ENCODE measurements at places on chromosomes 3 and 15. TPM values are rescaled to one million over a fixed set of nuclear protein-coding genes. Genes with fewer than 3 reads are reported as not detected.

DNA sequence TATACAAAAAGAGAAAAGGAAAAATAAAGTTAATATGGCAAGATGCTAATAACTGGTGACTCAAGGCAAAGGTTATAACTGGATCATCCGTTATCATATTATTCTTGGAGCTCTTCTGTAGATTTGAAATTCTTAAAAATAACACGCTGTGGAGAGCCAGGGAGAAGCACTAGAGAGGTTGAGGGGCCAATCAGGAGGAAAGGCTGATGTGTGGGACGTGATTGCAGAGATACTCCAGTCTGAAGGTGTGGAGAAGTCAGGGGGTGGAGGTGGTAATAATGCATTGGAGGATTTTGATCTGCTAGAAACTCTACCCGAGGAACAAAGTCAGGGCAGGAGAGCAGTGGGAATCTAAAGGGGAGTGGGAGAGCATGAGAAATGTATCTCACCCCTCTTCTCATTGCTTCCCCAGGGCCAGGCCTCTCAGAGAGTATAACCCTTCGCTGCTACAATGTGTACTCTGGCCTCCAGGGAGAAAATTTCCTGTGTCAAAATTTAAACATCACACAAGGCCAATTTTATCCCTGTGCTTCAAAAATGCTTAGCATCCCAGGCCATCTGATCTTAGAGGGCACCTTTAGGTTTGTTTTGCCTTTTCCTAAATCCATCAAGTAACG lies 211.5 kb upstream of the SEMA6D start:
- DNase-seq, result no peak

- no peak for DNase-seq
These were observed 64.1 kb upstream of the GCSAM start for GRCh38 chr3:112197131-112197530.

DNA sequence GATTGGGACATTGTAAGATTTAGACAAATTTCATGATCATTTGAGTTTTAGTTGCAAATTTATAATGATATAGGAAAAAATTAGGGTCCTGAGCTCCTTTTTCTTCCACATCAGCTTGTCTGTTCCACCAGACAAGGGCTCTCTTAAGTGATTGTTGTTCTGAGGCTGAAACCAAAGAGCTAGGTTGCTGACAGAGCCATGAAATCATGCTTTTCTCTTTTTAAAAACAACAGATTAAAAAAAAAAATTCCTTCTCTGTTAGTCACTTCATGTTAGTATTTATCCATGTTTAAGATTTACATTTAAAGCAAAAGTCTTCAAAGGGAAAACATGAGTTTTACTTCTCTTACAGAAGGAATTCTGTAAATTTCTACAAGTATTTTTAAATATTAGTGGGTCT lies 56.8 kb downstream of the ATP2C1 start:
- DNase-seq, result no peak

GRCh38 chr3:122969585-122970469 lies 57.7 kb downstream of the SEMA5B start:
- DNase-seq, result no peak

GRCh38 chr15:67085818-67086636 lies 20.6 kb downstream of the SMAD3 start:
- DNase-seq, result peak; percentile 64

DNA sequence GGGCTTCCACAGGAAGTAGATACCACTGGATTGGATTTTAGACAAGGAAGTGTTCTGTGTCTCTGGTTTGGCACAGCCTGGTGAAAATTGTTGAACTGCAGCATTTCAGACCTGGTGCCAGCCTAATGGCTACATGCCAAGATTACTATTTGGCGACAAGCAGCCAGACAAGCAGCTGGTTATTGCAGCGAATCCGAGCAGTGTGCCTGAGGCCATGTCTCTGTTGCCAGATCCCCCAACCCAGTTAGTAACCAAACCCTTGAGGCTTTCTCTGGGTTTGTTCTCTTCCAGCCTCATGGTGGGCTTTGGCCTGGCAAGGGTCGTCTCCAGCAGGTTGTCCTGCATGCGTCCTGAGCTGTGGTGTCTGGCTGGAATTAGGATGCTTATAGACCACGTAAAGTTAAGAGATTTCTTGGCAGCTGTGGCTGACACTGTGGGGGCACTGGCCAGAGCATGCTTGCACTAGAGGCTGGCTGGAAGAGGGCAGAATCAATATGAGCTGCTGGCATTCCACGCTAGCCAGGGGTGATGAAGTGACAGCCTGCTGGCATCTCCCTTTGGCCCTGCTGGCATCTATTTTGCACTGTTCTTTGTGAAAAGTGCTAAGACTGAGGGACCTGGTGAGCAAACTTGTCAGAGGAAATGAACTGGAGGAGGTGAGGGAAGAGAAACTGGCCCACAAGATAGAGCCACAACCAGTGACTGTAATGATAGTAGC lies 172.6 kb downstream of the RBMS3 start:
- DNase-seq, result no peak

- no peak for DNase-seq
These were observed 248.0 kb upstream of the LYSMD4 start for GRCh38 chr15:99981191-99981647.

- DNase-seq, result no peak
These were observed 18.8 kb upstream of the SACM1L start for GRCh38 chr3:45670436-45670835.

GRCh38 chr15:35358824-35359223 lies 187.1 kb downstream of the DPH6 start:
- no peak for DNase-seq

- no peak for DNase-seq
These were observed 71.8 kb downstream of the RBPMS2 start for GRCh38 chr15:64703632-64703959.

DNA sequence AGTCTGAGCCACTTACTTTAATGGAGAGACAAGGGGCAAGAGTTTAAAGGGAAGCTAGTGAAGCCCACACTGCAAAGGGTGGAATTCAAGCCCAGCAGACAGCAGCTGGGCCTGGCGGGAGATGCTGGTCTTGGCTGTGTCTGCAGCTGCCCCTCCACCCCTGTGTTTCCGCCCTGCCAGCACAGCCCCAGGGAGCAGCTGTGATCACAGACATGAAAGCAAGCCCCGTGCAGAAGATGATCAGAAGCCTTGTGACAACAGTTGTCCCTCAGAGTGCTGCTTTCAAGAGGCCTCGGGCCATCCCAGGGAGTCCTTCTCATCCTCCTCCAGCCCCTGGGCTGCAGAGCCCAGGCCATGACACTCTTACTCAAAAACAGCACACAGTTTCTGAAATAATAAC lies 24.1 kb upstream of the SLC6A1 start:
- DNase-seq, result no peak

- DNase-seq, result no peak
These were observed 6.0 kb downstream of the C3orf62 start for GRCh38 chr3:49271047-49271446.

GRCh38 chr3:15877813-15878212 lies 80.0 kb upstream of the ANKRD28 start:
- no peak for DNase-seq

- DNase-seq, result no peak
These were observed 160.7 kb downstream of the FRMD5 start for GRCh38 chr15:44034334-44034733.

DNA sequence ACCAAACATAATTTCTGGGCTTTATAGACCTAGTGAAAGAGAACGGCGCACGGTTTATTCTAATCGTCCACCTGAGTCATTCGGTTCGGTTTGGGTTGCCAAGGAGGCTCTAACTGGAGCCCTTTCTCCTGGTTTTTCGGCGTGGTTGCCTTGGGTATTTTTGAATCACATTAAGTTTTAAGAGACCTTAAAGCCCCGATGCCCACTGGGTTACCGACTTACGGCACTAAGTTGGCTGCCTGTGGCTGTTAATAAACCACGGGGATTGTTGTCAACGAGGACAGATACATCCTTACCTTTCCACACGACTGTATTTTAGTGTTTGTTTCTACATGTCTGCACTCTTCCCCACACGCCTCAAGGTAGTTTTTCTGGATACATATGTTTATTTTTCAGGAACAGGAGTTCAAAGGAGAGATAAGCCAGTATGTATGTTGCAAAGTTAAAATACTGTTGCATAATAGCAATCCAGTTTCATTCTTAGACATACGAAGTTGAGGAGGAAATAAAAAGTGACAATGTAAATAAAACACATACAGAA lies 1.2 kb upstream of the ANP32A start:
- no peak for DNase-seq

- DNase-seq, result no peak
These were observed 237.9 kb downstream of the ADAMTS17 start for GRCh38 chr15:100103828-100104227.

DNA sequence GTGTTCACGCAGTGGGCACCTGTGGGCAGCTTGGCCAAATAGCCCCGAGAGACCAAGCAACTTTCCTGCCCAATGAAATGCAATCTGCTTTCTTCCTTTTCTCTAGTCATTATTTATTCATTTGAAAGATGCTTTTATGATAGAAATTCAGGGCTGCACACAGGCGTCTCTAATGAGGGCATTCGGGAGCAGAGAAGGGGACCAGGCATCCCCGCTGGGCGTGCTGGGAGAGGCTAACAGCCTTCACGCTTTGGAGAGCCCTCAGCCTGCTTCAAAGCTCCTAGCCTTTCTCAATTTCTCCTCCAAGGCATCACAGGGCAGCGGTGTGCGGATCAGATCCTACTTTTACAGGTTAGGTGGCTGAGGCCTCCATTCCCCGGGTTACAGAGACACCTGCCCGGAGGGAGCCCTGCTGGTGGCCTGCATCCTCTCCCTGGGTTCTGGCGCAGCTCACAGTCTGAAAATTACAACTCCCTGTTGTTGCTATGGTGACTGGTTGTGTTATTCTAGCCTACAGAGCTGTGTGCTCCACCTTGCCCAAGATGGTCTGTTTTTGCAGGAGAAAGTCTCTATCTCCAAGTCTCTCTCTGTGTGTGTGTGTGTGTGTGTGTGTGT lies 21.8 kb upstream of the KLF13 start:
- no peak for DNase-seq

GRCh38 chr3:125148836-125149235 lies 63.7 kb downstream of the SLC12A8 start:
- DNase-seq, result peak; percentile 67

GRCh38 chr3:126160243-126161210 lies 19.9 kb downstream of the ALDH1L1 start:
- no peak for DNase-seq

The MESP2 gene
- not detected for total RNA-seq

The RGMA gene
- total RNA-seq, result 6.8 TPM

The ATP13A4 gene
- total RNA-seq, result 207 TPM

The RAD51 gene
- 1.4 TPM for total RNA-seq

The MDFIC2 gene
- not detected for total RNA-seq

The MUSTN1 gene
- total RNA-seq, result 1.2 TPM

The CHRM5 gene
- total RNA-seq, result not detected

The OR5K2 gene
- not detected for total RNA-seq

The AADACL2 gene
- 1.6 TPM for total RNA-seq

The CCDC9B gene
- 15.5 TPM for total RNA-seq

The STRA6 gene
- total RNA-seq, result not detected
